Stimulated activated CD8-positive, alpha-beta memory T cell treated with anti-CD3 and anti-CD28 coated beads, Interleukin-15, amount 100 ng/mL, for 4 hours (primary cell): ENCODE measurements at places on chromosomes 1 and 21.

DNA sequence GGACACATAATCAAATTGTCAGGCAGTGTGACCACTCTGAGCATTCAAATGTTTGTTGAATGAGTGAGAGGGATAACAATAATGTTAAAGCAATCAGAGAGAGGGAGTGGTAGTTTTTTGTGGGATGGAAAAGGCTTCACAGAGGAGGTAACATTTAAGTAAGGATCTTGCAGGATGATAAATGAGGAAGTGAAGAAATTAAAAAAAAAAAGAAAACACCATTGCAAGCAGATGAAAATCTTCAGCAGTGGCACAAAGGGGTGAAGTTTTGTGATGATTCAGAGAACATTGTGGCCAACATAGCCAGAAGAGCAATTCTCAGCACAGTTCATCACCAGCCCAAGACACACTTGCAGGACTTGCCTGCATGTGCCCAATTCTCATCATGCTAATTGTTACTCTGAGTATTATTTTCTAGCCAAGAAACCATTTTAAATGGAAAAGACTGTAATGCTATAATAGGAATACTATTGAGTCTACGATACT, 35.0 kb downstream of the OVGP1 start:
- no peak for DNase-seq

- DNase-seq, result no peak
Observed at GRCh38 chr1:31326461-31326860, 29.6 kb downstream of the ZCCHC17 start.

- no peak for DNase-seq
Observed at GRCh38 chr1:235954306-235955283, 87.9 kb upstream of the LYST start.

DNA sequence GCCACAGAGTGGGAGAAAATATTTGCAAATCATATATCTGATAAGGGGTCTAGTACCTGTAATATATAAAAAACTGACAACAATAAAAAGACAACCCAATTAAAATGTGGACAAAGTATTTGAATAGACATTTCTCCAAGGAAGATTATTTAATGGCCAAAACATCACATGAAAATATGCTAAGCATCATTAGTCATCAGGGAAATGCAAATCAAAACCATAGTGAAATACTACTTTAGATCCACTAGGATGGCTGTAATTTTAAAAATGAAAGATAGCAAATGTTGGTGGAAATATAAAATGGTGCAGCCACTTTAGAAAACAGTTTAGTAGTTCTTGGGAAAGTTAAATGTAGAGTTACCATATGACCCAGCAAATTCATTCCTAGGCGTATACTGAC, 118.7 kb upstream of the KIF26B start:
- DNase-seq, result no peak

DNA sequence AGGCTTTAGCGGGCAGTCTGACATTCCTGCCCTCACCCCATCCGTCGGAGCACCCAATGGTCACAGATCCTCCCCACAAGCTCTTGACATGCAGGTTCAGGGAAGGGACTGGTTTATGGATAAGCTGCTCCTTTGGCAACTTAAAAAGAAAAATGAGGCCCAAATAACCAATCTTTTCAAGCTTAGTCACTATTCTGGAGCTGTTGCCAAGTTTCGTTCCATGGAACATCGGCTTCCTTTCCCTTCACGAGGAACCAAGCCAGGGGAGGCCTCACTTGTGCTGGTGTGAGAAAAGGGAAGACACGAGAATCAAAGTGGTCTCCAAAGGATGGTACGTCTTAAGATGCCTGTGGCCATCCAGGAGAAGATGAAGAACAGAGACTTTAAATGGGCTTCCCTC, 46.1 kb upstream of the LPAR3 start:
- DNase-seq, result no peak

GRCh38 chr1:186531561-186532165, 70.7 kb upstream of the PDC start:
- DNase-seq, result no peak

DNA sequence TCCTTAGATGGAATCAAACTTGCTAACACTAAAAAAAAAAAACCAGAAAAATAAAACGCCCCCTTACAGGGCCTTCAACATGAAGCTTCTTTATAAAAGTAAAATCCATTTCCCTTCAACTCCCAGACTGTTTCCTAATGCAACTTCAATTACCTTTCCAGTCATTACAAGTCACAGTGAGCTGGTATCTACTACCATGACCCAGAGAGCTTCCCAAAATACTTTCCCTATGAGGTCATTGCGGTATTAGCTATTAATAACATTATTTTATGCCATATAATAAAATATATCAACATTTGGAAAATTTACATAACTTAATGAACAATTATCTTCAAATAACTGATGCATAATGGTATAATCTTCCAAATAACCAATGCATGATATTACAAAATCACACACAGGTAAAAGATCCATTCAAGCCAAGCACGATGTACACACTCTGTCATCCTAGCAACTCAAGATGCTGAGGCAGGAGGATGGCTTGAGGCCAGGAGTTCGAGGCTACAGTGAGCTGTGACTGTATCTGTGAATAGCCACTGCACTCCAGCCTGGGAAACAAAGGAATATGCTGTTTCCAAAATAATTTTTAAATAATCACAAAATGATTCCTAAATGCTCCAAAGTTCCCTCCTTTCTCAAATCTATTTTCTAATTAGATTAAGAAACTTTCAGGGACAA, 24.1 kb downstream of the EIF4G3 start:
- DNase-seq, result no peak

DNA sequence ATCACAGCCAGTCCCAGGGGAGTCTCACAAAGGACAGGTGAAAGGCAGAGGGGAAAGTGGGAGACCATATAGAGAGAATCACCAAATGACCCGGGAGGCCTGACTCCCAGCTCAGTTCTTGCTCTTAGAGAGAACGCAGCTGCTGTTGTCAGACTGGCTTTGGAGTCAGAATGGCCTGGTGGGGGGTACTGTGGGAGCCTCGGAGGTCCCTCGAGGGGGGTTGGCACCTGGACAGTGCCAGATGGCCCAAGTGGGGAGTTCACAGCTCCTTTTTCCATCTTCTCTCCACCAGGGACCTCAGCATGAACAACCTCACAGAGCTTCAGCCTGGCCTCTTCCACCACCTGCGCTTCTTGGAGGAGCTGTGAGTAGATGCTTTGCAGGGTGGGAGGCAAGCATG, 31.5 kb downstream of the LGR6 start:
- no peak for DNase-seq

DNA sequence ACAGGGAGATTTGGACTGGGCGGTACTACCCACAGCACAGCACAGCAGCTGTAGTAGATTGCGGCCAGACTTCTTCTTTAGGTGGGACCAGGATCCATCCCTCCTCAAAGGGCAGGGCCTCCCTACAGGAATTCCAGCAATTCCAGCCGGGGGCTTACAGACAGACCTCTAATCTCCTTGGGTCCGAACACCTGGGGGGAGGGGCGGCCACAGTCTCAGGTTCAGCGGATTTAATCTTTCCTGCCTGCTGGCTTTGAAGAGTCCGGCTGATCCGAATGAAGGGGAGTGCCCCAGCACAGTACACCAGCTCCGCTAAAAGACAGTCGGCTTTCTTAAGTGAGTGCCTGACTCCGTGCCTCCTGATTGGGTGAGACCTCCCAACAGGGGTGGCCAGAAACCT, 1708.5 kb downstream of the BRINP3 start:
- no peak for DNase-seq

DNA sequence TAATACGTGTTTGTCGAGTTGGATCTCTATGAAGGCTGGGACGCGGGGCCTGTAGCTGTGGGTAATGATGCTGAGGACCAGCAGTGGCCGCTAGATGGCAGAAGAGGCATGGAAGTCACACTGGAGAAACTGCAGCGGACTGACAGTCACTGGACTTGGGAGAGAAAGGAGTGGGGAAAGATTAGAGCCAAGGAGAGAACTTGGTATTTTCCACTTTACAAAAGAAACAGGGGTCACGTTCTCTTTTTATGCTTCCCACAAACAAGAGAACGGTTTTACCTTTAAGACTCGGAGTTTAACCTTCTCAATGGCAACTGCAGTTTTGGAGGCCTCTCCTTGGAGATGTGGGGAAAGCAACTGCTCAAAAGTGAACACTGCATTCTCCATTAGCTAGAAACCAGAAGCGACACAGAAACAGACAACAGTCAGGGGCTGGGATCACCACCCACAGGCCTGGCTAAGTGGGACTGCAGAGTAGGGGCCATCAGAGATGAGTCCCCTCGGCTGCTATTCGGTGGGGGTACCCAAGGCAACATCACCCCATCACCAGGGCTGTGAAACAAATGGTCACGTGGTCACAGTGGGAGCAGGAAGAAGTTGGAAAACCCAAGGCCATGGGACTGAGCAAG, 51.1 kb upstream of the EDEM3 start:
- DNase-seq, result peak; percentile 62

DNA sequence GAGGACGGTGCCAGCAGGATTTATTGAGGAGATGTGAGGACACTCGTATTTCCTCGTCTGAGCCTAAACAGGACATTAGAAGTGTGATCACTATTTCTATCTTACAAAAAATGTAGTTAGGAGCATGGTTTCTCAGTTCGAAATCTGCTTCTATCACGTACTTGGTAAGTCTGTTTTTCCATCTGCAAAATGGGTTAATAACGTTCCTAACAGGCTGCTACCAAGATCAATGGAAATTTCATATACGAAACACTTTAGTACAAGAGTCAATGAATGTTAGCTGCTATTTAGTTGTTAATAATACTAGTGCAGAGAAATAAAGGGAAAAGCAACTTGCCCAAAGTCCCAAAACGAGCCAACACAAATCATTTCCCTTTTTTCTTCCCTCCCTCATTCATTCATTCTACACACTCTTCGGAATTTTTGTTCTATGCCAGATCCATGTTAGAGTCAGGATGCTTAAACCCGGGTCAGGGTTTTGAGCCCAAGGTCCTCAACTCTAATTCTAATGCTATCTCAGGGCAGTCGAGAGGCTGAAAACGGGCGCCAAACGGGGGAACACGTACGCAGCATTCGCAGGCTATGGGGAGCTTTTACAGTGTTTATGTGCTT, 608 bp downstream of the SNRNP40 start:
- DNase-seq, result no peak

DNA sequence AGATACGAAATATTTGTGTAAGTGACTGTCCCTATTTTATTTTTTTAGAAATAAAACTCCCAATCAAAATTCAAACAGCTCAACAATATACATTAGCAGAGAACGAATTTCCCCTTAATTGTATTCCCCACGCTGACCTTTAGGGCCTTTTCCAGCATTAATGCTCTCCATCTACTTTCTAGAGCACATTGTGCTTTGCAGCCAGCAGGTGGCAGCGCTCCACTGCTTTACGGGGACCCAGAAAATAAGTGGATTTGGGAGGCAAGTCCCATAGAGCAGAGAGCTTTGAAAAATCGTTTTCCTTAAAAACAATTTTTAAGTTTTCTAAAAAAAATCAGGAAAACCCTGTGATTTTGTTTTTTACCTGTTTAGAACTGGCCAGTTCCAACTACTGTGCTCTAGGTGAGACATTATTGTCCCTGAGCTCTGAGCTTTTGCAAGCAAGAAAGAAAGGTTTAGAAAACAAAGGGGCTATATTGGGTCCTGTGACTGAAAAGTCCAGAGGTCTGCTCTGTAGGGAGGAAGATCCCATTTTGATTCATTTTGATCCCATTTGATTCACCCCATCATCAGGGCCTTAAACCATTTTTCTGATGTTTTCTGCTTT, 144.4 kb upstream of the ZNF644 start:
- no peak for DNase-seq

- DNase-seq, result no peak
Observed at GRCh38 chr1:210655511-210655910, 326.8 kb downstream of the HHAT start.

DNA sequence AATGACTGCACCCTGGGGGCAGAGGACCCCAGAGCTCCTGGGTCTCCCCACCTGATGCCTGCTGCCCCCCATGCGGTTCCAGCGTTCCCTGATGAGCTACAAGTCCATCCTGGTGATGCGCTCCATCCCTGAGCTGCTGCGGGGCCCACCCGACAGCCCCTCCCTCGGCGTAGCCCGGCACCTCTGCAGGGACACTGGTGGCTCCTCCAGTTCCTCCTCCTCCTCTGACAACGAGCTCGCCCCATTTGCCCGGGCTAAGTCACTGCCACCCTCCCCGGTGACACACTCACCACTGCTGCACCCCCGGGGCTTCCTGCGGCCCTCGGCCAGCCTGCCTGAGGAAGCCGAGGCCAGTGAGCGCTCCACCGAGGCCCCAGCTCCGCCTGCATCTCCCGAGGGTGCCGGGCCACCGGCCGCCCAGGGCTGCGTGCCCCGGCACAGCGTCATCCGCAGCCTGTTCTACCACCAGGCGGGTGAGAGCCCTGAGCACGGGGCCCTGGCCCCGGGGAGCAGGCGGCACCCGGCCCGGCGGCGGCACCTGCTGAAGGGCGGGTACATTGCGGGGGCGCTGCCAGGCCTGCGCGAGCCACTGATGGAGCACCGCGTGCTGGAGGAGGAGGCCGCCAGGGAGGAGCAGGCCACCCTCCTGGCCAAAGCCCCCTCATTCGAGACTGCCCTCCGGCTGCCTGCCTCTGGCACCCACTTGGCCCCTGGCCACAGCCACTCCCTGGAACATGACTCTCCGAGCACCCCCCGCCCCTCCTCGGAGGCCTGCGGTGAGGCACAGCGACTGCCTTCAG, 35.5 kb downstream of the TRIM11 start:
- DNase-seq, result no peak

DNA sequence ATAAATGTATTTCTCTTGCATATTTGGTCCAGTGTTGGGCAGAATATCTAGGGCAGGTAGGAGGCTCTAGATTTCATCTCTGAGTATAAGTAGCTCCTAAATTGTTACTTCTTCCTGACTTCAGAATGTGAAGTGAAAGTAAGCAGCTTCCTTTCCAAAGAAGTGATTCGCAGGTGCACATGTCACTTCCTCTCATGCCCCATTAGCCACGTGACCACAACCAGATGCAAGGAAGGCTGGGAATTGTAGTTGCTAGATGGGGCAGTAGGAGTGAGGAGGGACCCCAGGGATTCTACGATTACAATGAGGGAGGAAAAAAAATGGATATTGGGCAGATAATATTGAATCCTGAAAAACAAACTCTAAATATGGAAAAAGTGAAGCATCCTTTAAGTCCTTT, 113.2 kb upstream of the CYYR1 start:
- no peak for DNase-seq

DNA sequence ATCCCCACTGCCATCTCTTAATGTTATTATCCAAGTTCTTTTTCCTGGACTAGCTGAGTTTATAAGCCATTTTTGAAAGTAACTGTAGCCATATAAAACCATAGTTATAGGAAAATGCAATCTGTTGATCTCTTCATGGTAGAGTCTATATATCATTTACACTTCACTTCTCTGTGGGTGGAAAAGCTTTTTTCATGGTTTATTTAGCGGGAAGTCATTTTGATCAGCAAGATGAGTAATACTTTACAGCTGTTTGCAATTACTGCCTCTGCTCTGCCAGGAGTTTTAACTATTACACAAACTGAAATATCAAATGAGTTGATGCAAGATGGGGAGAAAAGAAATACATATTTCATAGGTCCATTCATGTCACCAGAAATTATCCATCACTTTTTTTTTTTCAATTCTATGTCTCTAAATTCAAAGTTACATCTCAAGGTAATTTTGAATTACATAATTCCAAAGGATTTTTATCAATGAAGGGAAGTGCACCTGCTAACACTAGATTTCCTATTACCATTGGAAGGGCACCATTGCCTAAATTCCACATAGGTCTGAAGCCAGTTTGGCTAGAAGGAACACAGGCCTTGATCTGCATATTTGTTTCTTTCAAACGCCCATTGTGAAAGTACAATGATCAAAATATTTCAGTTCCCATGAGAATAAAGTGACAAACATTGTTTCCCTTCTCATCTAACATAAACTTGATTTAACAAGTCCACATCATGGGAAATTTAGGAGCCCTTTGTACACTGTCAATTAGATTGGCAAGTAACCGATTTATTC, 296.7 kb downstream of the ZNF326 start:
- DNase-seq, result no peak
